ENCODE measurements at places on chromosomes 2 and 18.

GRCh38 chr2:216064014-216064630 lies 17.5 kb downstream of the PECR start:
- DNase-seq = no peak

GRCh38 chr2:17621781-17622180 lies 81.3 kb downstream of the VSNL1 start:
- DNase-seq = no peak

GRCh38 chr2:5111581-5111980 lies 580.6 kb upstream of the SOX11 start:
- DNase-seq = no peak

DNA sequence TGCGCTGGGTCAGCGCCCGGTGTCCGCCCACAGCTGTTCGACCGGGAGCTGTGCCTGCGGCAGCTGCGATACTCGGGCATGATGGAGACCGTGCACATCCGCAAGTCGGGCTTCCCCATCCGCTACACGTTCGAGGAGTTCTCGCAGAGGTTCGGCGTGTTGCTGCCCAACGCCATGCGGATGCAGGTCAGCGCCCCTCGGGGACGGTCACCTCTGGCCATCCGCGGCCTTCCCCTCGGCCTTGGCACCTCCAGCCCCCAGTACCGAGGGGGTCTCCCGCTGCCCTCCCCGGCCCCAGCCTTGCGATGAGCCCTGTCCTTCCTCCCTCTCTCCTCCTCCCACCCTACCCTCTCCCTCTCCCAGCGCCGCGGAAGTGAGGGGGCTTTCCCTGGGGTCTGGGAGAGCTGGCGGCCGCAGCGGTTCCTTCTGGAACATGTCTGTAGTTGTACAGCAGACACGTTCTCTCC lies 53.2 kb upstream of the GPR17 start:
- DNase-seq = no peak

DNA sequence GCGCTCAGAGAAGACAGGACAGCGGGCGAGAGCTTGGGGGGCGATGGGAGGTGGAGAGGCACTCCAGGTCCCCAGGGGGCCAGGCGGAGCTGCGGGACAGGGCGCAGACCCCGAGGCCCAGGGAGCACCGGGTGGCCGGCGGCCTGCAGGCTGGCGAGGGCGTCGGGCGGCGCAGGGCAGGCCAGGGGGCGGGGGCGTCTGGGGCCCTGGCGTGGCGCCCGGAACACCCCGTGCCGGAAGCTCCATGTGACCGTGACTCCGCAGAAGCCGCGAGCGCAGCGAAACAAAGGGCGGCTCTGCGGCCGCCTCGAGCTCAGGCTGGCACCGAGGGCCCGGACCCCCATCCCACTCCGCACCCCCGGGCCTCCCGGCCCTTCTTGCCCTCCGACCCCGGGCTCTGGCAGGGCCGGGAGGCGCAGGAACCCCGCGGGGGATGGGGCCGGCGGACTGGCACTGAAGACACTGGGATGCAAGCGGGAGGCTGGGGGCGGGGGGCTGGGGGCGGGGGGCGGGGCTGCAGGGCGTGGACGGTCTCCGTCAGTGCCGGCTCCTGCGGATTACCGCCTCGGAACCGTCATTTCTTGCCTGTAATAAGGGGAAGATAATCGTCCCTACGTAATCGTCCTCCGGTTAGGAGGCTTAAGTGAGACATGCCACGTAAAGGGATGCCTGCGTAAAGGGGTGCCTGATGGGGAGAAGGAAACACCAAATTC lies 19.1 kb downstream of the SH2D6 start:
- DNase-seq = peak; percentile 89

DNA sequence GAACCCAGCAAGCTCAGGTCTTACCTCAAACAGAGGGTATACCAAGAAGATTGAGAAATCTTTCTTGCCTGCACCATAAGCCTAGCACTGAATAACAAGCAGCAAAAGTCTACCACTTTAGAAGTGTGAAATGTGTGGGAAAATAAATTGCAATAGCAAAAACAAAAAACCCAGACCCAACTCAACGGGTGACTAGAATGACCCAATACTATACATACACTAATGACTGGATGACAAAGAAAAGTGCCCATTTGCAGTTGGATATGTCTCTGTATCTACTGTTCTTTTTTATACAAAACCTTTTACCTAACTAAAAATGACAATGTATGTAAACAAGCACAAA lies 950.6 kb downstream of the TRIB2 start:
- no peak for DNase-seq

DNA sequence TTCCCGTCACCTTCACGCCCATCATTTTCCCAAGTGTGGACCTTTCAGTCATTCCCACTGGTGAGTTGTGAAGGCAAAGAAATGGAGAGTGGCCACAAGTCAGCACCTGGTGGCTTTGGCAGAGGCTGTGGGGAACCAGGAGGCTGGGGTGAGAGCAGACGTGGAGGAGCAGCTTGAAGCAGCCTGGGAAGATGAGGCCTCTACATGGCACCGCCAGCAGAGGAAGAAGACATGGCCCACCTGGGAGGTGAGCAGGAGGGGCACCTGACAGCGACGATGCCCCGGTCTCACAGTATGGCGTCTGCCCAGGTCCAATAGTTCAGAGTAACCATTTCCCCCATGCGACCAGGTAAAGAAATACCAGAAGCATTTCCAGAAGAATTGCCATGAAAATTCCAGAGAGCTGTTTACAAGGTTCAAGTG lies 69.0 kb downstream of the TPO start:
- DNase-seq = no peak

Measured in head of caudate nucleus (tissue), 42 donors.